Colonic mucosa (tissue), 4 donors: ENCODE measurements at places on chromosomes 6 and 20. TPM values are rescaled to one million over a fixed set of nuclear protein-coding genes. Genes with fewer than 3 reads are reported as not detected.

Gene BPI
- total RNA-seq: not detected

DNA sequence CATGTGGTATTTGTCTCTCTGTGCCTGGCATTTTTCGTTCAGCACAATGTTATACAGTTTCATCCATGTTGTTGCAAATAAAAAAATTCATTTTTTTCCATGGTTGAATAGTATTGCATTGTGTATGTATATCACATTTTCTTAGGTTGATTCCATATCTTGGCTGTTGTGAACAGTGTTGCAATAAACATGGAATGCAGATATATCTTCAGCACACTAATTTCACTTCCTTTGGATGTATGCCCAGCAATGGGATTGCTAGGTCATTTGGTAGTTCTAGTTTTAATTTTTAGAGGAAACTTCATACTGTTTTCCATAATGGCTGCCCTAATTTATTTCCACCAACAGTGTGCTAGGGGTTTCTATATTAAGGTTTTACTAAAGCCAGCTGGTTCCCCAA, 52.6 kb downstream of the GFRAL start:
- no peak for DNase-seq

Gene EDN1
- 9.5 TPM for total RNA-seq

- no peak for DNase-seq
These were observed 17.6 kb downstream of the RMND1 start for GRCh38 chr6:151434369-151434768.

DNA sequence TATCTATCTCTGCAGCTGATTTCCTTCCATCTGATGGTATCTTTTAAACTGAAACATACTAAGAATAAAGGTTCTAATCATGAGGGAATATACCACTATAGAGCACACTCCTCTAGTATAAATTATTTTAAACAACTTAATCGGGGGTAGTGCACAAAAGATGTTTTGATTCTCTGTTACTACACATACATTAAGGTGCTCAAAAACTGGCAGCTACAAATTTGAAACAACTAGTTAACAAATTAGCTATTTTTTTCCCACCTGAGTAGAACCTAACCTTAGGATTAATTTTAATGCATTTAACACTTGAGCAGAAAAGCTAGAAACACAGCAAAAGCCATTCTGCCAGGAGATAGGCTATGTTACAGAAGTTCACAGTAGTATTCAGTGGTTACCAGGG, 23.0 kb downstream of the CCNC start:
- no peak for DNase-seq

- no peak for DNase-seq
These were observed 1.9 kb upstream of the TMEM242 start for GRCh38 chr6:157325069-157325805.
